GM13977 (cell line): ENCODE measurements at places on chromosomes 6 and 20.

GRCh38 chr20:34011275-34011674 lies 17.6 kb downstream of the RALY start:
- no peak for DNase-seq

- peak; percentile 65 for DNase-seq
Observed at GRCh38 chr6:72740135-72740534, 118.3 kb downstream of the KCNQ5 start.

DNA sequence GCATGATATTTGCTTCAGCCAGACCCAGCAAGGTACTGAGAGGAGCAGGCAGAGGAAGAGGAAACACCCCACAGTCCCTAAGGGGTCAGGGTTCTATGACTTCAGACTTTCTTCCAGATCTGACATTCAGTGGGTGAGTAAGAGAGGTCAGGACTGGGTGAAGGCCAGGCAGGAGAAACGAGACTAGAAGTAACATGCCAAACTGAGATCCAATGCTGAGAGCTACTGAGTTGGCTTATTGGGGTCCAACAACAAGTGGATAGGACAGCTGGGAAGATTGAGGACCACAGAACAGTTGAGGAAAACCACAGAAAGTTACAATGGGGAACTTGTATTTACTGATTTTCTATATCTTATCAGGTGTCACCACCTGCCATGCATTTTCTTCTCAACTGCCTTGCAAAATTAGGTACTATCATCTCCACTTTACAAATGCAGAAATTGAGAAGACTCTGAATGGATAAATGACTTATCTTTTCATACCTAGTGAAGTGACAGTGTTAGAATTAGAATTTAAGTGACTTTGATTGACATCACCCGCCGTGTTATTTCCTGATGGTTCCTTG lies 43.8 kb upstream of the HIVEP1 start:
- peak; percentile 9 for DNase-seq

DNA sequence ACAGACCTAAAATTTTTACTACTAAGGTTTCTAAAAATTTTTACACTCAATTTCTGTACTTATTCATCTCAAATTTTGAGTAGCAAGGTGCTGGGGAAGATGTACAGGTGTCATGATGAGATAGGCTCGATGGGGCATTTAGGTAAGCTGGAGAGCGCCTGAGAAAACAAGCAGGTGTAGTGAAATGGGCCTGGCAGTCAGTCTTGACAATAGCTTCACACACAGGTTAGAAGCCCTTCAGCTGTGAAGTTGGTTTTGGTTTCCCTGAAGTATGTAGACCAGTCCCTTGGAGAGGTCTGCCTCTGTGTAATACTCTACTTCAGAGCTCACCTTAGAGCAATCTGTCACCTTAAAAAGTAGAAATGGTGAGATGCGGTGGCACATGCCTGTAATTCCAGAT lies 144.0 kb upstream of the SCGN start:
- DNase-seq, result no peak

DNA sequence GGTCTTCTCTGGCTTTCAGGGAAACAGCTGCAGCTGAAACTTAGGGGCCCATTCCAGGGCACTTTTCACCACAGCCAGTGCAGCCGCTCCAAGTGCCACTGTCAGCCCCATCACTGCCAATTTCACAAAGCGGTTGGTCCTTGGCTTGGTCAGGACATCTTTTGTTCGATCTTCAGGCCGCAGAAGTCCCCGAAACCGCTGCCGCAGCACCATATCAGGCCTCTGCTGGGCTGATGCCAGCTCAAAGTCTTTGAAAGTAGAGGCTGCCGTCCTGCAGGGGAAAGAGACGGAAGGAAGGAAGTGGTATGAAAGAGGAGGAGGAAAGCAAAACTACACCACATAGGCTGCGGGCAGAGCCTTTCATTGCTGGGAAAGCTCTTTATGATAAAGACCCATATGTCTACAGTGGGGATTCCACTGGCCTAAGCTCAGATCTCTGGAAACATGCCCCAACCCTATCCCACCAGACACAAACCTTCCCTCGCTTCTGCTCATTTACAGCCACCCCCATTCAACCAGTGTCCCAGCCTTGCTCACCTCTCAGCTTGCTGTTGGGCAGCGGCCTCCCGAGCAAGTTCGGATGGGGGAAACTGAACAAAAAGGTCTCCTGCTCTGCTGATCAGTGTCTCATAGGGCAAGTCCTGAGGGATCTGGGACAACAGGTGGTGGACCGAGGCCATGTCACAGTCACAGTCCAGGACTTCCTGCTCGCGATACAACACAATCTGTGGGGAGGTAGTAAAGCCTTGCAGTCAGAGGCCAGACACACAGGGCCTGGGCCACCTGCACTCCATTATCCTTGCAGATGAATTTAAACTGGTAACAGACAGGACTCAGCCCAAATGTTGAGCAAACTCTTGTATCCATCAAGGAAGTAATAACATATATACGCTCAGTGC lies 23.5 kb downstream of the TBC1D20 start:
- DNase-seq, result peak; percentile 25

DNA sequence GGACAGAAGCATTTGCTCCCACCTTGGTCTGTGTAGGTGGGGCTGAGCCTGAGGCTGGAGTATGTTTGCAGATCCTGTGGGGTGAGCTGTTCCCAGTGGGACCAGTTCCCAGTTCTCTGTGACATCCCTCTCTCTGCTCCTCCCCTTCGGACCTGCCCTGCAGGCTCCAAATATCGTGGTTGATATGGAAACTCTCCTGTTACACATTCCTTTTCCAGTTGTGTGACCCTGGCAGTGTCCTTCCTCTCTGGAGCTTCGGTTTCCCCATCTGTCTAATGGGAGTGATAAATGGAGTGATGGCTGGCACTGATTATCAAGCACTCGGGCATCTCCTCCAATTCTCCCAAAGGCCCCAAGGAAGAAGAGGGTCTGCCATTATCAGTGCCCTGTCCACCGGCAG lies 15.7 kb upstream of the TGM2 start:
- DNase-seq, result no peak

GRCh38 chr6:168967281-168967925 lies 286.2 kb downstream of the THBS2 start:
- DNase-seq, result no peak

GRCh38 chr6:105432797-105433196 lies 29.9 kb upstream of the PREP start:
- DNase-seq, result no peak

DNA sequence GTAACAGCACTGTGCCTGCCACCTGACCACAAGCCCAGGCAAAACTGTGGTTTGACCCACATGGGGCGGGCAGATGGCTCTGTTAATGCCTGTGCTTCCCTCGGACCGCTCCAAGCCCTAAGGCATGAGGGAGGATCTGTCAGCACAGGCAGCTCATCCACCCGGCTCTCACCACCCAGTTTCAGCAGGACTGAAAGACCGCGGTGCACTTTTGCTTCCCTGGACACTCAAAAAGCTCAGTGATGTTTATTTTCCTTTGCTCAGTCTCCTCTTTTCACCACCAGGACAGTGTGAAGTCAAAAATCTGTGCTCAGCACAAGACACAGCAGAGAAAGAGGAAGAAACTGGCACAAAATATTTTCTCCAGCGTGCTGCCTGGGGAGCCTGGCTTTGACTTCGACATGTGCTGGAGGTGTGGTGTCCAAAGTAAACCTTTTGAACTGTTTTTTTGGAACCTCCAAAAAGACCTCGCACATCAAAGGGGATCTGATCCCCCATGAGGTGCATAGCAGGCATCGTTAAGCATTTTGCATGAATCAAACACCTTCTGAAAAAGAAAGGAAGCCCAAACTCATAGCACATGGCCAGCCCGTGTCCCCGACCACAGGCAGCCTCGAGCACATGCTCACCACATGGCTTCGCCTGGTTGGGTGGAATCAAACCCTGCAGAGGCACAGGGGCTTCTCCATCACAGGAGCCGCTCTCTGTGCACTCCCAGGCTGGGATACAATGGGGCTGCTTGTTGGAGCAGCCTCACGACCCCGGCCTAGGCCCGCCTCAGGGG lies 441.7 kb upstream of the JARID2 start:
- DNase-seq, result no peak

DNA sequence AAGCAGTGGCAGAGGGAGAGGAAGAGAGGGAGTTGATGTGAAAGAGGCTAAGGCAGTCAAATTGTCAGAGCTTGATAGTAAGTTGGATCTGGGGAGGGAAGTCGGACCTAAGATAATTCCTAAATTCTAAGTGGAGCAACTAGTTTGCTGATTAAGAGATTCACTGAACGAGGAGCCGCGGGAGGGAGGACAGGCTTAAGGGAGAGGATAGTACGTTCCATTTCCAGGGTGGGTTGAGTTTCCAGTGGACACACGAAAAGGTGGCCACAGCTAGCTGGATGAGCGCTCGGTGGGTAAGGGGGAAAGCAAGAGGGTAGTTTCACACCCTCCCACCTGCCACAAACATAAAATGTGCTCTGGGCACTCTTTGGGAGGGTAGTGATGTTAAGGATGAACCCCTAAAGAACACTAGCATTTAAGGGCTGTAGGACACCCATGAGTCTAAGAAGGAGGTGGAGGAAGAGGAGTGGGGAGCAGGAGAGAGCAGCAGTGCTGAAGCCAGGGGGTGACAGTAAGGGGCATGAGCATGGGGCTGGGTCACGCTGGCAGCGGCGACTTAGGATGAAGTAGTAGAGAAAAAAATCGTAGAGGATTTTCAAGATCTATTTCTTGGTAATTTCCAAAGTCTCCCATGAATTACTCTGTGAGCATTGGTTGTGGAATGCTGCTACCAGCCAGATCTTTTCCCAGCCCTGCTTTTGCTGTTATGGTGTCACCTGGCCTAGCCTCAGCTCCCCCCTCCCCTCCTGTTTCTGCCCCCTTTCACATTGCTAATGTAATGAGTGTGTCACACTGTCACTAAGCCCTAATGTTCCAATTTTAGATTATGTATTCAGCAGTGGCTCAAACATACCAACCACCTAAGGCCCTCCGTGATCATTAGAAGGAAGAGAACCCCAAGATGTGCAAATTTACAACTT lies 21.4 kb downstream of the ACTR5 start:
- DNase-seq, result no peak

DNA sequence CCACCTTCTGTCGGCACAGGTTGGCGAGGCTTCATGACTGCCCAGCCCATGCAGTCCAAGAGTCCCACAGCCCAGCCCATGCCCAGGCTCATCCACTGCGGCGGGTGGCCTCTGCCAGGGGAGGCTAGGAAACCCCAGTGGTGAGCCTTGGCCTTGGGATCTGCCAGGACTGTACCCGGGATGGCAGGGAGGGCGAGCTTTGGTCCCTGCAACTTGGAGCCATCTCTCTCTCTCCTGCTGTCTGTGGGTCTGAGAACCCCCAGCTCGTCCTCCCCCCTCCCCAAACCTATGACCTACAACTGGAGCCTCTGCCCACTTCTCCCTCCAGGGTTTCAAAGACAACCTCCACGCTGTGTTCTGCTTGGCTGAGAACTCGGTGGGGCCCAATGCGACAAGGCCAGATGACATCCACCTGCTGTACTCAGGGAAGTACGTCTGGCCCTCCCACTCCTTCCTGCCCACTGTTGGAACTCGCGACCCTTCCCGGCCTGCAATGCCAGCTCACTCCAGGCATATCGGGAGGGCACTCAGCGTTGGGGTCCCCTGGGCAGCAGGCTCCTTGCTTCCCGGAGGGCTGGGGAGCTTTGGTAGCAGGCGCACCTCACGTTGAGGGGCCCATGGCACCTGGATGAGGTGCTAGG lies 19.7 kb downstream of the NPEPL1 start:
- DNase-seq, result no peak

DNA sequence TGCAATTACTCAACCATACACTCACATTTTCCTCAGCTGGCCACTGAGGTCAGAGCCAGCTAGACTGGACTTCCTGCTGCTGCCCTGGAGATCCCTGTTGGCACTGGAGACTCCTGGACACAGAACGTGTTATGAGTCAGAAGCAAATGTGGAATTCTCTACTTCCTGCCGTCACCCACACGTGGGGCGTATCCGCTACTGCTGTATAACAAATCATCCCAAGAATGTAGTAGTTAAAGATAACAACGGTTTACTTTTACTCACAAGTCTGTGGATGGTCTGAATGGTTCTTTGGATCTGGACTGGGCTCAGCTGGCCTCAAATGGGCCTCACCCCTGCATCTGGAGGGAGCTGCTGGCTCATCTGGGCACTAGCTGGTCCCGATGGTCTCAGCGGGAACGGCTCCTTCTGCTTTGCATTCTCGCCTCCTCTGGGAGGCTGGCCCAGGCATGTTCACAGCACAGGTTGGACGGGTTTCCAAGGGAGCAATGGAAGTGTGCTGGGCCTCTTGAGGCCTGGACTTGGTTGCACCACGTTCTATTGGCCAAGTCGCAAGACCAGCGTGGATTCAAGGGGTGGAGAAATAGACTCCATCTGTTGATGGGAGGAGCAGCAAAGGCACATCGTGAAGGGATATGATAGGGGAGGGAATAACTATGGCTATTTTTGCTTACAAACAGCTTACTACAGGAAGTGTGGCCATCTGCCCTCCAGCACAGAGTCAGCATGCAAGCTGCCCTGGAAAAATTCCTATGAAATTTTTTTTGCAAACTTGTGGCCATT lies 118.5 kb downstream of the SNX5 start:
- no peak for DNase-seq

- DNase-seq, result no peak
Observed at GRCh38 chr20:19304389-19304788, 91.9 kb downstream of the SLC24A3 start.

GRCh38 chr6:159252955-159253508 lies 83.8 kb downstream of the FNDC1 start:
- DNase-seq, result peak; percentile 61

GRCh38 chr20:51411870-51412269 lies 130.6 kb downstream of the NFATC2 start:
- no peak for DNase-seq

DNA sequence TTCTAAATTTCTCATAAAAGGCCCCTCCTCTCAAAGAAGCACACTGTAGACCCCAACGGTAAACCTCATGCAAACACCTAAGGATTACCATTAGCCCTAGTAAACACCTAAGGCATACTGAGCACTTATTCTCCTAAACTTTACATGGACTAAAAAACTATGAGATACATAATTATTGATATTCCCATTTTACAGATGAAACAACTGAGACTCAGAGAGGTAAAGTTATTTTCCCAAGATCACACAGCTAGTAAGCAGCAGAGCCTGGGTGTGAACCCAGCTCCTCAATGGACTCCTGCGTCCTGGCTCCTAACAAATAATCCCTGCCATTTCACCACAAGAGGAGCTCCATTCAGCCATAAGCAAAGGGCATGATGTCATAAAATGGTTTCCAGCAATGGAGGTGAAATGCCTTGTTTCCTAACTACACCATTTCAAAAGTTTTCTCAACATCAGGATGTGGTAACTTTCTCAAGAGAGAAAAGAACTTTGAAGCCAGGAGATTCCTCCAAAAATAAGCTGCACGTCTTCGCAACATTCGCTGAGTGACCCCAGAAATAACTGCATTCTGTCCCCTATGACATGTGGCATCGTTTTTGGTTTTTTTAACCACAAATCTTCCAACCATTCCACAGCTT lies 4.1 kb downstream of the ATP9A start:
- DNase-seq, result no peak
